Hematopoietic multipotent progenitor cell (in vitro differentiated cells): ENCODE measurements at places on chromosomes 12 and 14. TPM values are rescaled to one million over a fixed set of nuclear protein-coding genes. Genes with fewer than 3 reads are reported as not detected.

The CBLN3 gene
- total RNA-seq: 0.54 TPM

GRCh38 chr14:60217713-60218112 lies 31.3 kb upstream of the PPM1A start:
- DNase-seq: no peak

The RNU4-1 gene
- total RNA-seq: under 0.01 TPM

The KCNMB4 gene
- total RNA-seq: 3.0 TPM

GRCh38 chr12:6202304-6202703 lies 2.1 kb downstream of the CD9 start:
- DNase-seq: no peak

The RAD9B gene
- total RNA-seq: 0.54 TPM

- peak; percentile 63 for DNase-seq
These were observed 21.8 kb downstream of the CHST11 start for GRCh38 chr12:104478396-104479122.

The ERP27 gene
- total RNA-seq: 1.3 TPM

The TC2N gene
- total RNA-seq: 8.1 TPM

The DNAJC22 gene
- not detected for total RNA-seq

DNA sequence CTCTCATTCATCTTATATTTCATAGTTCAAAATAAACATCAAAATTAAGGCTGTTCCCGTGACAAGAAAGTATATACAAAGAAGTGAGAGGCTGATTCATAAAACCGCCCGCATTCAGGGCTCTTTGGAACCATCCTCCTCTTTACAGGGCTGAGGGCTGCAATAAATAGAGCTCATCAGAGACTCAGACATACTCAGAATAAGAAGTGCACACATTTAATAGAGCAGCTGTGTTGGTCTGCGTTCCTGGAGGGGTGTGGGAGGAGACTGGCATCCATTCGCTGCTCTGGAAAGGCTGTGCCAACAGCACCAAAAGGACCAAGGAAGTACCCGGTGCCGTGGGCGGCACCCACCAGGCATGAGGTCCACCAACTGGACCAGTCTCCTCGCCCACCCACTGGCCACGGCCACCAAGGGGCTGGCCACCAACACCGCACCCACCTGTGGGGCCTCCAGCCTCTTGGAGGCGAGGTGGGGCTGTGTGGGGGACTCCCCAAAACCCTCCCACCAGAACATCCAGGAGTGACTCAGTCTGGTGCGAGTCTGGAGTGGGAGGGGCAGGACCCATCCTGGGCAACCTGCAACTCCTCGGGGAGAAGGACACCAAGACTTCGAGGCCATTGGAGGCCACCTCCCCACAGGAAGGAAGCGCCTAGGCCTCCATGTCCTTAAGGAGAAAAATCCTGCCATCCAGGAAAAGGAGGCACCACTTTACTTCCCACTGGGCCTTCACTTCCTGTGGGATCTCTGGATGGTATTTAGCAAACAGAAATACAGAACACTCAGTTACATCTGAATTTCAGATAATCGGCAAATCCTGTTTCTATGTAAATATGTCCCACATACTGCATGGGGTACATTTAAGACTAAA lies 32.7 kb downstream of the VCPKMT start:
- DNase-seq: no peak
